H9 (cell line): ENCODE measurements at places on chromosomes 2 and 18. TPM values are rescaled to one million over a fixed set of nuclear protein-coding genes. Genes with fewer than 3 reads are reported as not detected.

DNA sequence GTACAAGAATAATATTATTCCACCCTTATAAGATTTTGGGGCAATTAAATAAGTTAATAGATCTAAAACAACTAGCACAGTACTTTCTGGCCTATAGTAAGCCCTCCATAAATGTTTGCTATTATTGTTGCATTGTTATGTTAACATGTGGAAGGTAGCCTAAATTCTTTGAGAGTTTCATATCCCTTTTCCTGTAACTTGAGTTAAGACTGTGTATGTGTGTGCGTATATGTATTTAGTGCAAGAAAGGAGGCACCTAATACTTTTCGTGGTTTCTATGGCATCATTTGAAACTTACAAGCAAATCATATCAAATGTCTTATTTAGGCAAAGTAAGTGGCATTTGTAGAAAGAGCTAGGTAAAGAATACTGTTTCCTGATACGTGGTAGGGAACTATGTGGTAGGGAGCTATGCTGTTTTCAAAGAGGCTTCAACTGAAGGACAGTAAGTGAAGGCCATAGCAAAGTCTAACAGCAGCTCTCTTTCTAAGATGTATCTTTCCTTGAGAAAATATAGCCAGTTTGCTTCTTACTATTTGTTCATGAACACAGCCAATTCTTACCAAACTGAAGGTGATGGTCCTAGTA, 36.8 kb upstream of the C2orf74 start:
- no peak for DNase-seq

- DNase-seq, result peak; percentile 64
These were observed 111.6 kb downstream of the AGAP1 start for GRCh38 chr2:235605312-235606003.

DNA sequence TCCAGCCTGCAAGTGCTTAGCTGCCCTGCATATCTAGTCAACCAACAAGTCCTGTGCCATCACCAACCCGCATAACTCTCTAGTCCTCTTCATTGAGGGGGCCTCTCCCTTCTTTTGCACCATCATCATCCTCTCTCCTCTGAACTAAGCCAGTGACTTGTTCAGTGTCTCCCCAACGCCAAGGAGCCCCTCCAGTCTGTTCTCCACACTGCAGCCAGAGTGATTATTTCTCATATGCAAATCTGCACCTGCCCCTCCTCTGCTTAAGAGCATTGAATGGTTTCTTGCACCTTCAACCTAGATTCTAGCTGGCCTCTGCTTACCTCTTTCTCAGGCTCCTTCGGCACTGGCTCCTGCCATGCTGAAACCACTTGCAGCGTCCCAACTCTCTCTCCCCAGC, 141.8 kb downstream of the FAM161A start:
- no peak for DNase-seq

The MRO gene
- total RNA-seq, result 0.57 and 0.72 TPM in 2 replicates

DNA sequence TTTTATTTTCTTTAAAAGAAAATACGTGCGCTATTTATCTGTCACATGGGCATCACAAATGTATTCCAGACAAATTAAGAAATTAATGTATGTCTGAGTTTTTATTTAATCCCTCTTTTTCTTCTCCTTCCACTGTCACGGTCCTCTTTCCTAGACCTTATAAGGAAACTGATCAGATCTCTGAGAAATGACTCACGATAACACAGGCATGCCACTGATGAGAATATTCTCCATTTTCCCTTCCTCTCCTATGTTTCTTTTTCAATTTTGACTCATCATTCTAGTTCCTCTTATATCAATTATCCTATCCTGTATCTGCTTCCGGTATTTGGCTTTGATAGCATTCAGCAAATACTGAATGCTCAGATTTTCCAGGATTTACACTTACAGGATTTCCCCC, 121.8 kb downstream of the DSC3 start:
- DNase-seq, result no peak

The LYG2 gene
- total RNA-seq, result 0.29 TPM in 1 of 2 replicates, not detected in the other
